ENCODE measurements at places on chromosomes 6 and 20.

DNA sequence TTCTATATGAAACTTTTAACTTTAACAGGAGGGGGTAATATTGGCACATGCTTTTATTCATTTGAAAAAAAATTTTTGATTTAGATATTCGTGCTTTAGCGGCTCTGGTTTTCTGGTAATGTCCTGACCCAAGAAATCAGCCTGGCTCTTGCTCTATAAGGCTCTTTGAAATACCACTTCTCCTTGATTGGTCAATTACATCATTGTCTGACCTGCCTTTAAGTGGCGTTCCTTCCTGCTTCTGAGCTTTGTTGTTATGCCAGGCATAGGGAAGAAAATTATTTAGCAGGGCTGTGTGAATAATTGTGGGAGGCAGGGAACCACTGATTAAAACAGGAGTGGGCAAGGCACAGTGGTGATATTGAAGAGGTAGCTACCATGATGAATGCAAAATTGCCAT is 3.9 kb downstream of the RNF144B start:
- DNase-seq: no peak

DNA sequence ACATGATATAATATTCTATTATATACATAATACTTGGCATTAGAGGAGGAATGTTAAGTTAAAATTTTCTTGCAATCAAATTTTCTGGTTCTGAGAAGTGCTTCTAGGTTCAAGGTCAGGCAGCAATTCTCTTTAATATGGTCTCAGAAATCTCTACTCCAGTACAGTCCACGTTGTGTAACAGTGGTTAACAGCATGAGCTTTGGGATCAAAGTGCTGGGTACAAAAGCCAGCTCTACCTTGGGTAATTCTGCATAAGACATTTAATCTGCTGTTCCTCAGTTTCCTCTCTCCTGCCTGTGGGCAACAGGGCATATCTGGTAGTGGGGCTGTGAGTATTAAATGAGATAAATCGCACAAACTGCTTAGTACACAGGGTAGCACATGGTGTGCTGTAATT is 437.8 kb downstream of the CDC5L start:
- DNase-seq: no peak

GRCh38 chr6:163985710-163986109 is 571.2 kb downstream of the QKI start:
- no peak for DNase-seq

DNA sequence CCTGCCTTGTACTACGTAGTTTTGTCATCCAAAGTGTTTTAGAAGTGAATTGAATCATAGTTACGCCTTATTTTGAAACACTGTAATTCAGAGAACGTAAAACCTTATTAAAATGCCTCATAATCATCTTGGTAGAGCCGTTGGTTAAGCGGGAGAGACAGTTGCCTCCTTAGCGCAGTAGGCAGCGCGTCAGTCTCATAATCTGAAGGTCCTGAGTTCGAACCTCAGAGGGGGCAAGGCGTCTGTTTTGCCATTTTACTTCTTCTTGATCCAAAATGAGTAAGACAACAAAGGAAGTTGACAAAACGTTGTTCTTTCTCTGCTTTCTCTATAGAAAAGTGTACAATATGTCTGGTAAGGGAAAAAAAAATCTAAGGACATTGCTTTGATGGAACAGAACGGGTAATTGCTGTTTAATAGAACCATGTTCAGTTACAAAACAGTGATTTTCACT is 20.7 kb upstream of the TRIM27 start:
- DNase-seq: no peak

GRCh38 chr6:147434516-147434915 is 74.0 kb upstream of the SAMD5 start:
- DNase-seq: no peak

- no peak for DNase-seq
Observed at GRCh38 chr20:47355489-47356219, 845 bp downstream of the ZMYND8 start.

GRCh38 chr6:79964607-79965081 is 17.3 kb upstream of the ELOVL4 start:
- no peak for DNase-seq

DNA sequence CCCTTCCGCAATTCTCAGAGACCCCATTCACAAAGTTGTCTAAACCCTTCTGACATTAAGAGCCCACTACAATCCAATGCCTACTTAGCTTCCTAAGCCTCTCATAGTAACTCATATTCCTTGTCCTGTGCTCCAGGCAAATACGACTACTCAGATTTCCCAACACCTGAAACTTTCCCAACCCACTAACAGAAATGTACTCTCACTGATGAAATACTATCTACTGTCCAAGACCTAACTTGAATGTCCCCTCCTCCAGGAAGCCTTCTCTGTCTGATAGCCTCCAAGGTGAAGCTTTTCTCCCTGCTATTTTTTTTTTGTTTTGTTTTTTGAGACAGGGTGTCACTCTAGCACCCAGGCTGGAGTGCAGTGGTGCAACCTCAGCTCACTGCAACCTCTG is 30.4 kb downstream of the GPLD1 start:
- no peak for DNase-seq

DNA sequence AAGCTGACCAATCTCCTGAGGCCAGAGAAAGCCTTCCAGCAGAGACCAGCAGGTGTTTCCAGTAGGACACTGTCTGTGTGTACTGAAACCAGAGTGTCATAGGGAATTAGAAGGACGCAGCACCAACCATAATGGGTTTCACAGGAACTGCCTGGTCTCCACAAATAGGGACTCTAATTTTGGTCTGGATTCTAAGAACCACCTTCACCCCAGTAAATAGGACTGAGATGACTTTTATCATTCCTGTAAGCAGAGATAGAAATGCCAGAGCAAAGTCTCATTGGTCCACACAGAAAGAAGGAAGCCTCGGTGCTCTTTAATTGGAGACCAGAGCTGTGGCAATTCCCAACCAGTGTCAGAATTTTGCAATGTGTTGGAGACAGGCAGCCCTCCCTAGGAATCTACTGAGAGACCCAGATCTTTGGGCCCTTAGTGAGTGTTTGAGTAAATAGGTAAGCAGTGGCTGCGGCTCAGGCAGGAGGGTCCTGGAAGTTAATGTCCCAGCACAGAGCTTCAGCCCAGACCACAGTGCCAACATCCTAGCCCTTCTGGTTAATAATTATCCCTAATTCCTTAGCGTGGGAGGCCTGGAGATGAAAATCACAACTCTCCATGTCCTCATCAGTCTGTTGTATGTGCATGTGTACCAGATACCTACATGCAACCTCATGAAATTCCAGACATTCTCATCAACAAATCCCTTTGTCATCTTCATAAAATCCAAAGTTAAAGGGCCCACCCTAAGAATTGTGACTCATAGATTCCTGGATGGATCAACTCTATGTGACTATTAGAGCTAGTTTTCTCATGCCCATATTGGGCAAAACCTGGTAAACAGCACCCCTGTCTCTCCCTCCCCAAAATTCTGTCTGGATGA is 81.2 kb downstream of the UNC5CL start:
- no peak for DNase-seq

GRCh38 chr6:36122495-36123269 is 7.6 kb upstream of the MAPK13 start:
- no peak for DNase-seq

DNA sequence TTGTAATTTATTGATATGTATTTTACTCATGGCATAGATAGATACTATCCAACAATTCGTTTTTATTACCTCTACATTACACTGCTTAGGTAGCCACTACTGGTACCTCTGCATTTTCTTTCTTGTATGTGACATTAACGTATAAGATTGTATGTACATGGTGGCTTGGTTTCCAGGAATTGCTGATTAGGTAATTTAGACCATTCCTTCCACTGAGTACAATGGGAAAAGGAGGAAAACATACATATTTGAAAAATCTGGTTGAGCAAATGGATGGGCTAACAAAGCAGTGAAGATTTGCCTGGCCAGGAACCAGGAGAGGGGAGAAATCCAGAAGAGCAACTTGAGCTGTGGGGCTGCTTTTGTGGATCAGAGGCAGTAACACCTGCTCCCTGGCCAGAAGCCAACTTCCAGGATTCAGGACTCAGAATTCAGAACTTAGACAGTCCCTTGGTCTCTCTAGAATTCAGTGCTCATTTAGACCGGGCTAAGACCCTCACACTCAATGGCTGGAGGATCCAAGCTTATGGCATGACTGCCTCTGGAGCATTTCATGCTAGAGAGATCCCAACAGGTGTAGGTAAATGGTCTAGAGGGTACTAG is 17.9 kb upstream of the MICB start:
- no peak for DNase-seq

DNA sequence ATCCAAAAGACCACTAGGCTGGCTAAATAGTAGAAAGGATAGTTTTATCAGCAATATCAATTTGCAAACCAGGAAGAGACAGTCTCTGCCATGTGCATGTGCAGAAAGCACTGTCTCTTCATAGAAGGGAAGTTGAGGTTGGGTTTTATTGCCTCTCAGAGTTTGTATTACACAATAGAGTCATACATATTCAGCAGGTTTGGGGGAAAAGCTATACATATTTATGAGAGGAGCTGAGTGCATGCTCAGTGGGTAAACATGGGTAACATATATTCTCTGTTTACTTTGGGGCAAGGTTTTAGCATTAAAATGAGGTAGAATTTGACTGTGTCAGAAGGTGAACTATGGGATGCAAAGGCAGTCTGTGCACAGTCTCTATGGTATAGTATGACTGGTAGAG is 14.9 kb downstream of the TMEM170B start:
- no peak for DNase-seq

DNA sequence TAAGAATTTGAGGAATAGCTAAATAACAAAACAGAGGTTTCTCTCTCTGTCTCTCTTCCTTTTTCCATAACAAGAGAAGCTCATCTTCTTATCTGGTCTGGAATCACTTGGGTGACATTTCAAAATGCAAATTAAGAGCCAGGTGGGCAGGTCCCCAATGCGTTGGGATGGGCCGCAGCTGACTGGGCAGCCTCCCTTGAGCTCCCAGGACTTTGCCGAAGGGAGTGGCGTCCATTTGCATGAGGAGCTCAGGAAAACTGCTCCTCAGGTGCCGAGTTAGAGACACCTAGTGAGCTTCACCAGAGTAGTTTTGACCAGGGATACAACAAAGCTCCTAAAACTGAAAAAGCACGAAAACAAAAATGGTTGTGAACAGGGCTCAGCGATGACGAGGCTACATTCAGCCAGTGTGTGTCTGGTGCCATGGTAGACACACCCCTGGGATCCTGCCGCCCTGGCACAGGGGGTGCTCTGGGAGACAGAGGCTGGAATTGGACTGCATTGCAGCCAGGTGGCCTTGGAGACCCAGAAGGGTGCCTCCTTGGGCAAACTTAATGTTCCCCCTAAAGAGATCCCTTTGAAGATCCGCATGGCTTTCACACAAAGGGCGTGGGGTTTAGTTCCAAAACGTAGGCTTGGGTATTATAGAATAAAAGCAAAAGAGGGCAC is 13.5 kb upstream of the SERPINB6 start:
- DNase-seq: no peak

Measured in stimulated activated CD8-positive, alpha-beta memory T cell treated with anti-CD3 and anti-CD28 coated beads, Interleukin-2, amount 100 ng/mL, for 48 hours (primary cell).